AG04450 (cell line): ENCODE measurements at places on chromosomes 5 and 9. TPM values are rescaled to one million over a fixed set of nuclear protein-coding genes. Genes with fewer than 3 reads are reported as not detected.

DNA sequence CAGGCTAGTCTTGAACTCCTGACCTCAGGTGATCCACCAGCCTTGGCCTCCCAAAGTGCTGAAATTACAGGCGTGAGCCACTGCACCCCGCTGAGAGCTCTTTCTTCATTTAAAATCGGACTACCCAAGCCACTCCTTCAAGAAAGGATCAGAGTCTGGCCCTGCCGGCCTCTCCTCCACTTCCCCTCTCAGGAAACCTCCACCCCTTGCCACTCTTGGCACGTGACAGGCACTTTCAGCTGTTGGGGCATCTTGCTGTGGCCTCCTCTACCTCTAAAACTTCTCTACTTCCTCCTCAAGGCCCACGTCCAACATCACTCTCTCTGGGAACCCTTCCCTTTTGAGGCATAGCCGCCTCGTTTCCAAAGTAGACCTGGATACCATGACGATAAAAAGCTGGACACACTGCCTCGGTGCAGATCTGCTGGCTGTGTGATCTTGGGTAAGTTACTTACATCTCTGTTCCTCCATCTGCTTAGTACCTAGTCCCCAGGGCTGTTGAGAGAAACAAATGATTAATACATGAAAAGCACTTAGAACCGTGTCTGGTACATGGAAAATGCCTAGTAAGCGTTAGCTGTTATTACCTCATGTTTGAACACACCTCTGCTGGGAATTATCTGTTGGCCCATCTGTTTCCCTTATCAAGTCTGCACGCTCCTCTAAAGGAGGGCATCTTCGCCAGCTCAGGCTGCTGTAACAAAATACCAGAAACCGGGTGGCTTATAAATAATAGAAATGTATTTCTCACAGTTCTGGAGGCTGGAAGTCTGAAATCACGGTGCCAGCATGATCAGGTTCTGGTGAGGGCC lies 55.3 kb downstream of the SMIM23 start:
- no peak for DNase-seq

DNA sequence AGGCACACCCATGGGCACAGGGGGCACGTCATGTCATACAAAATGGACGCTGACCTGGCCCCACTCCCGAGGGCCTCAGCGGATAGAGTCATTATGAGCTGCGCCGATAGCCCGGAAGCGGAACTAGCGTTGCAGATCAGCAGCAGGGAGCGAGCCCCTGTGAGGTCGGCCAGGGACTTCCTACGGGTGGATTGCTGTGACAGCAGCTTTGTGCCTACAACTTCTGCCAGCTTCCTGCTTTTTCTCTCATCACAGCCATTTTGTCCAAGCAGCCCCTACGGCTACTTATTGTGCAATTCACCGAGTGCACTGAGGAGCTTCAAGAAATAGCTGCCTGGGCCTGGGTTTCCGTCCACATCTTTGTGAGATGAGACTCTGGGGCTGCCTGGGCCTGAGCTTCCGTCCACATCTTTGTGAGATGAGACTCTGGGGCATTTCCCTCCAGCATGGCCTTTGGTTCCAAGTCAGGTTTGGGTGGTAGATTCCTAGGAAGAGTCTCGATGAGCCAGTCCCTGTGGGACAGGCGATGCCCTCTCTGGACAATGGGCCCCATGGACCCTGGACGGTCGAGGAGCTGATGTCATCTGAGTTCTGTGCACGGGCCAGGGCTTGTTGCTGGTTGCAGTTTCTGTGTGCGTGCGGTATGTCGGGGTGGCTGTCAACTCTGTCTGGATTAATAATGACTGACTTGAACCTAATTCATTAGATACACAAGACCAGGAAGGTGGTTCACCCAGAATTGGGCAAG lies 67.0 kb upstream of the GNE start:
- no peak for DNase-seq

- DNase-seq: no peak
These were observed 163.8 kb downstream of the SYK start for GRCh38 chr9:90965226-90966030.

- DNase-seq: no peak
These were observed 38.8 kb upstream of the ANXA2R start for GRCh38 chr5:43078956-43079355.

GRCh38 chr5:87541033-87541432 lies 128.3 kb upstream of the CCNH start:
- DNase-seq: no peak

The LCN15 gene
- not detected in 2 replicates for polyA plus RNA-seq
